ENCODE measurements at places on chromosomes 2 and 18. TPM values are rescaled to one million over a fixed set of nuclear protein-coding genes. Genes with fewer than 3 reads are reported as not detected.

DNA sequence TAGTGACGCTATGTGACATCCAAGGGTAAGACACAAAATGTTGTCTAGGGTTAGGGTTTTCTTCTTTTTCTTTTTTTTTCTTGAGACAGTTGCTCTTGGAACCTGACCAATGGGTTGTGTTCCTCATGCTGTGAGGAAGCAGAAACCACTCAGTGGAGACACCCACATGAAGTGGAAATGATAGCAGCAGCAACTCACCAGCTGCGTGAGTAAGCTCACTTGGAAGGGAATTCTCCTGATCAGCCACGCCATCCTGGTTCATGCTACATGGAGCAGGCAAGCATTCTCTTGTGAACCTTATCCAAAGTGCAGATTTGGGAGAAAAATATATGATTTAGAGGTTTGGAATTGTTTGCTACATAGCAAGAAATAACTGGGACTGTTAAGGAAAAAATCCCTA is 863.7 kb downstream of the EPHA4 start:
- no peak for DNase-seq

DNA sequence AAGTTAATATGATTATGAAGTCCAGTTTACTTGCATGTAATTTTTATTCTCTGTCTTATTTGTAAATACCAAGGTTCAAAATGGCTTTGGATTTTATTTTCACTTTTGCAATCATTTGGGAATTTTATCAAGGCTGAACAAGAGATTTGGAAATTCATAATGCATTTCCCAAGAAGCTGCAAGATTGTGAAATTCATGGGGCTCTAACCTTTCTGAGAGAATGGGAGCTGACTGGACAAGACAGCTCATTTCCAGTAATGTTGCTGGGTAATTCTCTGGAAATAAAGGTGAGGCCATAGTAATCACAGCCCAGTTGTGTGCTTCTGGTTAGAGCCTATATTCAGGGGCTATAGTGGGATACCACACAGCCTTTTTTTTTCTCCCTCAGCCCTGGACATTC is 21.5 kb upstream of the NABP1 start:
- no peak for DNase-seq

- no peak for DNase-seq
These were observed 308.7 kb downstream of the LRATD1 start for GRCh38 chr2:14941151-14941631.

GRCh38 chr2:180495606-180496005 is 484.8 kb upstream of the UBE2E3 start:
- no peak for DNase-seq

- no peak for DNase-seq
These were observed 224.8 kb upstream of the ID2 start for GRCh38 chr2:8457092-8457481.

- no peak for DNase-seq
These were observed 138.7 kb upstream of the ZNF516 start for GRCh38 chr18:76633588-76634269.

- no peak for DNase-seq
These were observed 44.3 kb upstream of the EHBP1 start for GRCh38 chr2:62661263-62661635.

DNA sequence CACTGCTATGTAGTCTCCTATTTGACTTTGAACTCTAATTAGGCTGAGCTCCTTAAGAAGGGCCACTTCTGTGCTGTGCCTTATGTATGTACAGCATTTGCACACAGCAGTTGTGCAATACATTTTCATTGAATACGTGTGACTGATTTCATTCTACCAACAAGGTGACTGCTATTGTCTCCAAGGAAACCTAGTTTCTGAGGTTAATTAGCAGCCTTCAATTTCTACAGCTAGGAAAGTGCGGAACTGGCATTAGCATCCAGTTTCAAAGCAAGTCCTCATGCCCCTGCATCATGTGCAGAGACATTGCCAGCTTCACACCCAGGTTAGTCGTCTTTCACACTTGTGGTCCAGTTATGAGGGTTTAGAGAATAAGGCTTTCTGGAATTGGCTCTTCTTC is 58.6 kb downstream of the NCK2 start:
- DNase-seq: no peak

DNA sequence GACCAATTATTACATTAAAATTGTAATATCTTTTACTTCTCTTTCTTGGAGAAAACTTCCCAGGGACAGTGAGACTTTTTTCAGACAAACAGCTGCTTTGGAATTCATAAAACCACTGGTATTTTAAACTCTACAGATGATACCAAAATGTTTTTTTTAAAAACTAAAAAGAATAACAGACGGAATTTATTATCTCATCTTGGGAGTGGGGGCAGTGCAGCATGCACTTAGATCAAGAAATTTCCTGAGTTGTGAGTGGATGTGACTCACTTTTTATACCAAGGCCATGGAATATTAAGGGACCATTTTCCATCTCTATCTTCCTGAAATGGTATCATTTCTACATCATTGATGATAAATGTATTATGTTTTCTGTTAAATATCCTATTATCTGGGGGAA is 422.8 kb upstream of the HNRNPA3 start:
- DNase-seq: no peak

DNA sequence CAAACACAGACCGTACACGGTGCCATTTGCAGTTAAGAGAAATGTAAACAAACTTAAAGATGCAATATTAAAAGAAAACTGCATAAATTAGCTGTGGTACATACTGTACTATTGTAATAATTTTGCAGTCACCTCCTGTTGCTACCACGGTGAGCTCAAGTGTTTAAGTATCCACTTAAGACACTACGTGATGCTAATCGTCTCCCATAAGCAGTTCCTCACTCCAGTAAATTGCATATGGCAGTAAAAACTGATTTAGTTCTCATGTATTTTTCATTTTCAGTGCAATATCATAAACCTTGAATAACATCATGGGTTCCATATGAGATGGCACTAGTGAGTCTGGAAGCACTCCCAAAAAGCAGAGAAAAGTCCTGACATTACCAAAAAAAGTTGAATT is 14.4 kb downstream of the CLEC4F start:
- DNase-seq: no peak

DNA sequence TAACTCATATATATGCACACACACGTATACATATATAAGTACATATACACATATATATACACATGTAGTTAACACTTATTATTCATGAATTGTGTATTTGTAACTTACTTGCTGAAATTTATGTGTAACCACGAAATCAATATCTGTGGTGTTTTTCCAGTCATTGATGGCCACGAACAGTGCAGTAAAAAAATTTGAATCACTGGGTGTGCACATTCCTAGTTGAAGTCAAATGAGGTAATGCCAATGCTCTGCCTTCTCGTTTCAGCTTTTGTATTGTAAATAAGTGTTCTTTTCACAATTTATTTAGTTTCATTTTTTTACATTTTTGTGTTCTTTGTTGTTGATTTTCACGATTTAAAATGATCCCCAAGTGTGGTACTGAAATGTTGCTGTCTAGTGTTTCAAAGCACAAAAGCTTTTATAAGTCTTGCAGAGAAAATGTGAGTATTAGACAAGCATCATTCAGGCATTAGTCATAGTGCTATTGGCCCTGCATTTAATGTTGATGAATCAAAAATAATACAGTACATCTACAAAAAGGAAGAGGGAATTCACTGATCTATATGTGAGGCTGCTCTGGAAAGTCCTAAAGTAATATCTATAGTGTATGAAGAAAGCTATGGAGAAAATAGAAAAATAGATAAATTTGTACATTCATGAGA is 419.0 kb downstream of the DSC3 start:
- no peak for DNase-seq

DNA sequence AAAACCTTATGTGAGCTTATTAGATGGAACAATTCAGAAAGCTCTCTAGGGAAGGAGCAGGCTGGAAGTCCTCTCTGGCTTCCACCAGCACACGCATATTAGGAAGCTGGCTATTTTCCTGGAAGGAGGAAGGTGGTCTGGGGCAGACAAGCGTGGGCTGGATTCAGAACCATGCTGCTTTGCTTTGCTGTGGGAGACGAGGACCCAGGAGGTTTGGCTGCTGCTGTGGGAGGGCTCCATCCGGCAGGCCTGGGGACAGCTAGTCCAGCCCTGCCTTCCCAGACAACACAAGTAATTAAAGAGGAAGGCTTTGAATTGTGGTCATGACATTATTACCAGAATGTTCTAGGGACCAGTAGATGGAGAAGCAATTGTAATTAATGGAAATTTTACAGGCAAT is 238.8 kb upstream of the MYT1L start:
- DNase-seq: no peak

DNA sequence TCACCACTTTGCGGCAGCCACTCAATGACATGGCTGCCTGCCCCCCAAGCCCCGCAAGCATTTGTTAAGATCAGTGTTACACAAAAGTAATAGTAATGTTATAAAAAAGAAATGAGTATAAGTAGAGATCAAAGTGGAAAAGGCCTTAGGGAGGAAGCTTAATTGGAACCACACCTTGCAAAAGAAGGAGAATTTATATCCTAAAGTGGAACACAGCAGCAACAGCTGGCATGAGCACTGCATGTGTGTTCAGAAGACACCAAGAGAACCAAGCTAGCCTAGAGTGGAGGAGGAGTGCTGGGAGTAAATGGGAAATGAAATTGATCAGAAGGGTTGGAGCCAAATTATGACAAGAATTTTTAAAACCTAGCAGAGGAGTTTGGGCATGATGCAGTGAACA is 73.1 kb upstream of the STK17B start:
- DNase-seq: no peak

DNA sequence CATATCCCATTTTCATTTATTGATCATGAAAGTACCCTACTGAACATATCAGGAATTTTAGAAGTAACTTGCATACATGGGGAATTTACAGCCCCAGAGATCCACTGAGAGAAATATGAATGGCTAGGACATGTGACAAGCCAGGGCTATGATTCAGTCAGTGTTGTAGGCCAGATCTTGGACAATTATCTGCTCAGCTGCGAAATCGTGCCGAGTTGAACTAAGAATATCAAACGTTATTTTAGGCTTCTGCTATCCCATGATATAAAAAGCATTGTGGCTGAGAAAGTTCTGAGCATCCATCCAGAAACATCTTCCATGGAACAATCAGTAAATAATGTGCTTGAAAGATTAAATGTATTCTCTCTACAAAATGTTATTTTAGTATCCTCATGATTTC is 85.7 kb upstream of the UNC80 start:
- no peak for DNase-seq

- DNase-seq: no peak
These were observed 254.9 kb downstream of the NDUFA10 start for GRCh38 chr2:239770246-239770639.

The AGXT gene
- not detected for total RNA-seq

The LRATD1 gene
- 7.2 TPM for total RNA-seq

The DQX1 gene
- not detected for total RNA-seq

The MC4R gene
- not detected for total RNA-seq

The CDKL4 gene
- 0.25 TPM for total RNA-seq

The PHOSPHO2 gene
- total RNA-seq: 2.5 TPM

The EPB41L3 gene
- total RNA-seq: 4.5 TPM
